ENCODE measurements at places on chromosomes 1 and 21. TPM values are rescaled to one million over a fixed set of nuclear protein-coding genes. Genes with fewer than 3 reads are reported as not detected.
A peak's percentile ranks its signal among the peaks of the same experiment; 100 is the strongest.

DNA sequence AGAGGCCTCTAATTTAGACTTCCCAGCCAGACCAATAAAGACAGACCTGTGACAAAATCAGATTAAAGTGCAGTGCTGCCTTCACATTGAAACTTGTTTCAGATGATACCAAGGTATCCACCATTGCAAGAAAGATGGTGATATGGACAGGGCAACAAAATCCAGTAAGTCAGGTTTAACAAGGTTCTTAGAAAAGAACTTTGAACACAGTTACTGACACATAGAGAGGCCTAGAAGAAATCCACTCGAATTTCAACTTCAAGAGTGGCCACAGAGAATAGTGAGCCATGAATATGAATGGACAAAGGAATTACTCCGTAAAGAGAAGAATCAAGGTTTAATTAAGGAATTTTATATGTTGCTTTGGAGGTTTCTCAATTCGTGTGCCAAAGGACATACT, 230.4 kb downstream of the KCNT2 start:
- no peak overlapping the region for H3K27ac ChIP-seq
- no peak overlapping the region for H3K4me3 ChIP-seq
- no peak for DNase-seq

DNA sequence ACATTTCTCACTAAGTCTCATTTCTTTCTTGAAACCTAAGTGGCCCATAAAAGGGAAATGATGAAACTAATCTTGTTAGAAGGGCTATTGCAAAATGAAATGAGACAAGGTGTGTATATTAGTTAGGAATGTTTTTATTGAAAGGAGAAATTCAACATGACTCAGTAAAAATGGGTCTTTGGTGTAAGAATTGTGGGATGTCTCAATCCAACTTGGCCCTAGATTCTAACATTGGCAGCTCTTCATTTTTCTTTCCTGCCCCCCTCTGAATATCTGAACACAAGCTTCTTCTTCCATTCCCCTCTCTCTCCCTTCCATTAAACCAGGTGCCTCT, 26.8 kb upstream of the TARBP1 start:
- peaks cover 40% of the 10 kb centered on the region for H3K4me1 ChIP-seq
- peaks cover 8% of the 10 kb centered on the region for H3K36me3 ChIP-seq
- no peak overlapping the region for H3K4me3 ChIP-seq
- H3K27me3 ChIP-seq = no peaks in the 10 kb centered on the region
- no peak for DNase-seq
- H3K27ac ChIP-seq = no peak overlapping the region

GRCh38 chr1:30042438-30043147, 680.8 kb downstream of the MATN1 start:
- no peak for DNase-seq
- no peak overlapping the region for H3K27ac ChIP-seq
- no peak overlapping the region for H3K4me3 ChIP-seq
- no peaks in the 10 kb centered on the region for H3K4me1 ChIP-seq
- H3K27me3 ChIP-seq = peaks cover 11% of the 10 kb centered on the region

GRCh38 chr21:45825219-45825618, 156.4 kb upstream of the COL6A1 start:
- no peak overlapping the region for H3K27ac ChIP-seq
- H3K4me3 ChIP-seq = no peak overlapping the region
- no peaks in the 10 kb centered on the region for H3K36me3 ChIP-seq

OR2M4 gene
- total RNA-seq = not detected

- no peak for DNase-seq
- no peaks in the 10 kb centered on the region for H3K4me1 ChIP-seq
- peaks cover 31% of the 10 kb centered on the region for H3K27me3 ChIP-seq
- no peak overlapping the region for H3K27ac ChIP-seq
Observed at GRCh38 chr1:156884560-156885184, 8.8 kb upstream of the PEAR1 start.

GRCh38 chr1:234932511-234933430, 195.9 kb downstream of the TOMM20 start:
- no peak overlapping the region for H3K4me3 ChIP-seq
- H3K27ac ChIP-seq = peak overlapping the region; percentile 86
- DNase-seq = peak; percentile 11
- no peaks in the 10 kb centered on the region for H3K36me3 ChIP-seq
- no peaks in the 10 kb centered on the region for H3K27me3 ChIP-seq
- H3K4me1 ChIP-seq = peaks cover 67% of the 10 kb centered on the region

DNA sequence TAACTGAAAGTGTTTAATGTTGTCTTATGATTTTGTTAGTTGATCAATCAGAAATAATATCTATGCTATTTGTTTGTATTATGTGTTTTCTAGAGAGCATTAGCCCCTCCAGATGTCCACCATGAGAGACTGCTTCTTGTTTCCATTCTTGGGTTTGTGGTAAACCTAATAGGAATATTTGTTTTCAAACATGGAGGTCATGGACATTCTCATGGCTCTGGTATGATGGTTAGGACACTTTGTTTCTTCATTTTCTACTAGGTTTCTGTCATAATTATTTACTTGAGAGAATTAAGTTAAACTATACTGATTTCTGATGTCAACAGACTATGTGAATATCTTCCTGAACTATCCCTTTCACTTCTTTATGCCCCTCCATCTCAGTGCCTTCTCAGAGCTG, 16.1 kb downstream of the SLC30A7 start:
- peaks cover 61% of the 10 kb centered on the region for H3K36me3 ChIP-seq
- H3K4me1 ChIP-seq = peaks cover 37% of the 10 kb centered on the region
- no peaks in the 10 kb centered on the region for H3K27me3 ChIP-seq
- H3K27ac ChIP-seq = no peak overlapping the region
- no peak for DNase-seq
- no peak overlapping the region for H3K4me3 ChIP-seq

FCRL4 gene
- total RNA-seq = not detected
